C1 segment of cervical spinal cord (tissue), 14 donors: ENCODE measurements at places on chromosomes 4 and X.

DNA sequence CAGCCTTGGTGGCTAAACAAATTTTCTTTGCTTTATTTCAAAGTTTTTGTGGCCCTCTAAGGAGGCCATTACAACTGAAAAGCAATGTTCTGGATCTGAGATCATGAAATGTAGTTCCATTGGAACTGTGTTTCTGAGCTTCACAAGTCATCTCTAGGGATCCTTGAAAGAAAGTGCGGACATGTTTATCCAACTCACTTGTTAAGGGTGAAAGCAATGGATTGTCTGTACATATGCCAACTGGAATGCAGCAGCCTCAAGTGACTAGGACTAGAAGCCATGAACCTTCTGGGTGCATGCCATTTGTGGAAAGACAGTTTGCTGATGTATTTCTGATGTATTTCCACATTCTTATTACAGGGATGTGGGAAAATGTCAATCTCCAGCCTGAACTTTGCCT, 36.7 kb upstream of the KLHL13 start:
- no peak for DNase-seq

DNA sequence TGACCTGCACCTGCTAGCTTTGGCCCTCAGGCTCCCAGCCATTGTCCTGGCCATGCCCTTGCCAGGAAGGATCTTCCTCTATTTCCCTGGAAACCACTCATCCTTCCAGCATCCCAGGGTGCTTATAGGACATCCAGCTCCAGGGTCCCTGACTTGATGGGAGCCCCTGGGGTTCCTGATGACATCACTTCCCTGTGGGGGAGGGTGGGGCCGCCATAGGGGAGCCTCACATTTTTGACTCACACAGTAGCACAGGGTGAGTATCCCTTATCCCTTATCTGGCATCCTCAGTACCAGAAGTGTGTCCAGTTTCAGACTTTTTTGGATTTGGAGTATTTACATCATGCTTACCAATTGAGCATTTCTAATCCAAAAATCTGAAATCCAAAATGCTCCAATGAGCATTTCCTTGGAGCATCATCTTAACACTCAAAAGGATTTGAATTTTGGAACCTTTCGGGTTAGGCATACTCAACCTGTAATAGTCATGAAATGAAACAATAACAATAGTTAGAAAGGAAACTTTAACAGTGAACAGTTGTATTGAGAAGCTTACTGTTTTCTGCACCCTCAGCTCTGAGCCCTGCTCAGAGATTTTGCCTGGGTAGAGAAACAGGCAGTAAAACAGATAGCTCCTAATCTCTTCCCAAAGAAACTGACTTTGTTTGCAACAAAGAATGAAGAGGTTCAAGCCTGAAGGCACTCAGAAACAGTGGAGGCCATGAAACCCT, 22.1 kb downstream of the TNIP2 start:
- no peak for DNase-seq

- no peak for DNase-seq
These were observed 75.9 kb downstream of the C4orf51 start for GRCh38 chr4:145755802-145756201.

- no peak for DNase-seq
These were observed 88.4 kb downstream of the LRP2BP start for GRCh38 chr4:185307136-185307950.
